ENCODE measurements at places on chromosomes 11 and 22. TPM values are rescaled to one million over a fixed set of nuclear protein-coding genes. Genes with fewer than 3 reads are reported as not detected.

FAT3 gene
- total RNA-seq, result 0.18 TPM

CHRDL2 gene
- 28.1 TPM for total RNA-seq

SCN3B gene
- not detected for total RNA-seq

DNA sequence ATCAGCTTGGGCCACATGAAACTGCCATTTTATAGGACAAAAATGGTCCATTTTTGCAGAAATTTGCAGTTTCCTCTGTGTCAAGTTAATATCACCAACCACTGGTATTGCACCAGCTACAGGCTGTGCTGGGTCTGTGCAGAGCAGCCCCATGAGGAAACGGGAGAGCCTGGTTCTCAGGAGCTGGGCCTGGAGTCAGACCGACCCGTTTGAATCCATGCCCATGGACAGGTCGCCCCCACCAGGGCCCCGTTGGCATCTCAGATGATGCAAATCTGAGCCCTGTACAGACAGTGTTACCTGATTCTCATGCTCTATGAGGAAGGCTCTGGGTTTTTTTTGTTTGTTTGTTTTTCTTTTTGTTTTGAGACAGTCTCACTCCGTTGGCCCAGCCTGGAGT lies 9.8 kb upstream of the SEC14L6 start:
- no peak for DNase-seq

- DNase-seq, result no peak
These were observed 46.7 kb downstream of the CLTCL1 start for GRCh38 chr22:19244600-19245352.

Measured in right lobe of liver (tissue), 6 donors.